Left lung (tissue), 14 donors: ENCODE measurements at places on chromosomes 5 and 9. TPM values are rescaled to one million over a fixed set of nuclear protein-coding genes. Genes with fewer than 3 reads are reported as not detected.

FOXD4 gene
- 0.31 TPM for polyA plus RNA-seq

ZNF883 gene
- polyA plus RNA-seq: 6.2 TPM

NRARP gene
- polyA plus RNA-seq: 9.4 TPM

DELE1 gene
- polyA plus RNA-seq: 153 TPM

POLR1E gene
- 28.4 TPM for polyA plus RNA-seq

PCA3 gene
- 0.35 TPM for polyA plus RNA-seq

CYLC2 gene
- not detected for polyA plus RNA-seq

ZNF474 gene
- 0.53 TPM for polyA plus RNA-seq

ARL10 gene
- polyA plus RNA-seq: 18.5 TPM

PCDHB13 gene
- polyA plus RNA-seq: 5.9 TPM

IFNA13 gene
- polyA plus RNA-seq: not detected

UBE2QL1 gene
- 0.27 TPM for polyA plus RNA-seq

GABBR2 gene
- 0.46 TPM for polyA plus RNA-seq

DNA sequence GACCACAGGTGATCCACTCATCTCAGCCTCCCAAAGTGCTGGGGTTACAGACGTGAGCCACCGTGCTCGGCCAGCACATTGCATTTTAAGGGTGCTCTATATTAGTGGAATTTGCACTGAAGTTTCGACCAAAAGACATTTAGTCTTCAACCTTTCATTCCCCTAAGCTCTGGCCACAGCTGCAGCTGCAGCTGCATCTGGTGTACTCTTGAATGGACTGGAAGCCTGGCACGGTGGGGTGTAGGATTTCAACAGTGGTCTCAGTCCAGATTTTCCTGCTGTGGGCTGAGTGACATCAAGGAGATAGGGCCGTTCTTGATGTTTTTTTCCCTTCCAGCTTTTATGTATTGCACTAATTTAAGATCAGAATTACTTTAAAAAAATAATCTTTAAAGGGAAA, 255.2 kb downstream of the PDZD2 start:
- no peak for DNase-seq

GRCh38 chr5:172147857-172148256, 40.2 kb downstream of the STK10 start:
- no peak for DNase-seq

DNA sequence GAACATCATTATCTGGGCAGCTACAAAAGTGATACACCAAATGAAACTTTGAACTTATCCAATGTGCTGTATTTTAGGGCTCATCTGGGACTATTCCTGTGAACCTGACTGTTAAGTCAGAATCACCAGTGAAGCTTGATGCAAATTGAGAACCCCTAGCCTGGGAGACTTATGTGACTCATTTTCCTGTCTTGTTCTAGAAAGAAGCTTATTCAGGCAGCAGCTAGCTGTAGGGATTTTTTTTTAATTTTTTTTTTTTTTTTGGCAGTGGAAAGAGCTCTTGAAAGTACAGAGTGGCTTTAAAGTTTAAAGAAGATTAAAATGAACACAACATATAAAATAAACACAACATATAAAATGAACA, 81.1 kb upstream of the TNFAIP8 start:
- DNase-seq: no peak

DNA sequence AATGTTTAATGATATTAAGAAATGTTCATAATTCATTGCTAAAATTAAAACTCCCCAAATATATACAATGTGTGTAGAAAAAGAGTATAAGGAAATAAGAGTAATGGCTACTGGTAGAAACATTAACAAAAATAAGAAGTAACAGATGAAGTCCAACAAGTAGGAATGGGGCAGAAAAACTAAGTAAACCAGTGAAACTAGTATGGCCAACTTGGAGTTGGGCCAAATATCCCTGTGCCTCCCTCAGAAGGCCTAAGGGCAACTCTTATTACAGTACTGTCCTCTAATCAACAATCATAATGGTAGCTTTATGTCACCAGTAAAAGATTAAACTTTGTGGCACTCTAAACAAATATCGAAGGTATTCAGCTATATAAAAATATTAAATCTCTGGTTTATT, 93.5 kb downstream of the SSBP2 start:
- DNase-seq: no peak

DNA sequence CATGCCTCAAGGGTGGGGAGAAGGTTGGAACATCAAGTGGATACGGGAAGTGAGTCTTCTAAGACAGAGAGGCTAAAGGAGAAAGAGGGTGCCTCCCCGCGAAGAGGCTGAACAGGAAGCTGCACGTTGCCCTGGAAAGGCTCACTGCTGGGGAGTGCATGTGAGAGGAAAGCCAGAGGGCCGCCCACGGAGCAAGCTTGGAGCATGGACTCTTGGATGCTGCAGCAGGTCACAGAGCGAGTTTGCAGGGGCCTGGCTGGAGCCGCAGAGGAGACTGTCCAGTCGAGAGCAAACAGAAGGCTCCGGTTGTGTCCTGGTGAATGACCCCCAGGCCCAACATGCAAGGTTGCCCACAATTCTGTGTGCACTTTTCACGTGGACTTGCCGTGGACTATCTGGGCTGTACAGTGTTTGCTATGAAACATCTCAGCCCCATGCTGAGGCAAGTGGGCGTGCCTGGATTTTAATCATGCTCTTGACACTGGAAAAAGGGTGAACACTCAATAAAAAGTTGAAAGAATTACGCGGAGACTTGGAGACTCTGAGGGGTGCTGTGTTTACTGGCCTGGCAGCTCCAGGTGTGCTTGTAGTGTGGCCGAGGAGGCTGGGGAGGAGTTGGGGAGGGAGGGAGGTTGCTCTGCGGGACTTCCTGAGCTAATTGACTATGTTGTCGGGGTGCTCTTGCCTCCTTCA, 54.5 kb upstream of the GARNL3 start:
- no peak for DNase-seq

DNA sequence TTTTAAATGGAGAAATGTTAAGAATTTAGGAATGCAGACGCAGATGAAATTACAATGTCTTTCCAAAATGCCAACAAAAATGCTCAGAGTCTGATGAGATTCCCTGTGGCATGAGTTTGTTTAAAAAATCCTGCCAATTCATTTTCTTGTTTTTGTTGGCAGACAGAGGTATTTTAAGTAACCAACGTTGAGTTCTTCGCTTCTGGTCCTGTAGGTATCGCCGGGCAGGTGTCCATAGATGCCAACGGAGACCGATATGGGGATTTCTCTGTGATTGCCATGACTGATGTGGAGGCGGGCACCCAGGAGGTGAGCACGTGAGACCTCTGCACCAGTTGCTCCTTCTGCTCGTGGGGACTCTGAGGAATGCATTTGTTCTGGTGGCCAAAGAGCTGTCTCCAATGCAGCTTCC, 69.4 kb downstream of the NPR3 start:
- no peak for DNase-seq

GRCh38 chr9:114006155-114006550, 71.9 kb downstream of the AMBP start:
- no peak for DNase-seq

DNA sequence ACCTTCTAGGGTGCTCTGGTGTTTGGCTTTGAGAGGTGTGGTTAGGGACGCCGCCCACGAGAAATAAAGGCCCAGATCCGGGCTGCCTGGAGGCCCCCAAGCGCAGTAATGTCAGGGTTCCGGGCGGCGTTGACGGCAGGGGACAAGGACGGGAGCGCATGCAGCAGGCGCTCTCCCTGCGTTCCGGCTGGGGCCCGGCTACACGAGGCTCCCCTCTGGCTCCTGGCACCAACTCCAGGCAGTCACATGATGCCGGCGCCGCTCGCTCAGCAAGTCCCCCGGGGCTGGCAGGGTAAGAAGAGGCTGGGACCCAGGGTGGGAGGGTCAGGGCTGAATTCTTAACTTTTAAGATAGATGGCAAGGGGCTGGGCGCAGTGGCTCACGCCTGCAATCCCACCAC, 28.1 kb downstream of the UBTD2 start:
- no peak for DNase-seq

DNA sequence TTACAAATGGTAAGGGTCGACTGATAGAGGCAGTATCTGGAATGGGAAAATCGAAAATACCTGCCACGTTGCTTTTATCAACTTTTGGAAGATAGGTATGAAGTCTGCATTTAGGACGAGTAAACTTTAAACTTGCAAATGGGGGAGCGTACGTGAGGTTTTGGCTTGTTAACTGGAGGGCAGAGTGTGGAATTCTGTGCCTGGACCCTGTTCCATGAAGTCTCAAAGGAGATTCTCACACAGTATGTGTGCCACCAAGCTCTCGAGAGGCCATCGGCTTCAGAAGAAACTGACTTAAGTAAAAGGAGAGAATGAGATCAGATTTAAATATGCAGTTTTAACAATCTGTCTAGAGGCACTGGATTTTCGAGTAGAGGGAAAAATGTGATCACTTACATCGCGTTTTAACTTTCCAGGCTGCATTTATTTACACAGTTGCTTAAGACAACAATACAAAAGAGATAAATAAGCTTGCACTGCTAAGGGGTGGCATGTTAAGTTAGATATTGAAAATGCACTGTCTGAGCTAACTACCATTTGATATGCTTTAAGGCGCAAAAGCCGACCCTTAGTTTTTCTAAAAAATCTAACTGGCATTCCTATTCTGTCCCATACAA, 401.6 kb downstream of the EBF1 start:
- no peak for DNase-seq

DNA sequence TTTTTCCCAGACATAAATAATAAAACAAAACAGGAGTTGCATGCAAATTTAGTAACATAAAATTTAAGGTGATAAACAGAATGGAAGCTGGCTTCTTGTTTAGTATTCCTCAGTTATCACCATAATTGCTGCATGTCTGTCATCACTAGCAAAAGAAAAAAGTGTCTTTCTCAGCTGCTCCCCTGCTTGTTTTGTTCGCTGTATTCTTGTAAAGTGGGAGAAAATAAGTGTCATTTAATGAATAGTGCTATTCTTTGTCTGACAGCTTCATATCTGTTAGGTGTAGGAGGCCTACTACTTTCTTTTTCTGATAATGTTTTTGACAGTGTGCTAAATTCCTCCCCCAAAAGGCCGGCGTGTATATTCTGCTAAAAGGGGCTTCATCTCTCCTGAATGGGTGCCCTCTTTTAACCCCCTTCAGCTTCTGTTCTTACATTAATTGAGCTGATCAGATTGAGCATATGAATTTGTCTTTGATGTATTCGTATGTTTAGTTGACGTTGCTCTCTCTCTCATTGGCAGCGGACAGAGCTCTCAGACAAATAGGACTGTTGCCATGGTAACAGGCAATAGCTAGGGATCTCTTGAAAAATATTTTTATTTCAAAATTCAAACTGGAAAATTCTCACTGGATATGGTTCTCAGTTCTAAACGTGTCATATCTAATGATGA, 303.8 kb downstream of the KIAA0825 start:
- DNase-seq: no peak

GRCh38 chr5:71695071-71695470, 24.0 kb upstream of the CARTPT start:
- no peak for DNase-seq

GRCh38 chr5:180096616-180097015, 25.1 kb upstream of the RNF130 start:
- DNase-seq: no peak

DNA sequence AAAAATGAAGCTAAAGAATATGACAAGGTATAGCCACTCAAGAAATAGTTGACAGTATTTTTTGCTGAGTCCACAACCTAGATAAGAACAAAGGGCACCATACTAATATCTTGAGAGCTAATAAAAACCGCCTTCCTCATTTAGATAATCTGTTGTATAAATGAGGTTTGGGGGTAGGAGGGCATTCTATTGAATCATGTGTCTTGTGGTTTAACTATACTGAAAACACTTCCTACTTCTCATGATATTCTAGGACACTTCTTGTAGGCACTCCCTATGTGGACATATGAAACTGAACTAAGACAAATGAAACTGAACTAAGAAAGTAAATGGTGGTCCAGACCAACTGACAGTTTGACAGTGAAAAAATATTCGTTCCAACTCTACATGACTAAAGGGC, 1268.5 kb upstream of the C9orf72 start:
- DNase-seq: no peak

GRCh38 chr5:136195971-136196820, 3.2 kb upstream of the SMIM32 start:
- no peak for DNase-seq

- no peak for DNase-seq
Measured at GRCh38 chr5:116766470-116766947, 191.9 kb upstream of the SEMA6A start.

DNA sequence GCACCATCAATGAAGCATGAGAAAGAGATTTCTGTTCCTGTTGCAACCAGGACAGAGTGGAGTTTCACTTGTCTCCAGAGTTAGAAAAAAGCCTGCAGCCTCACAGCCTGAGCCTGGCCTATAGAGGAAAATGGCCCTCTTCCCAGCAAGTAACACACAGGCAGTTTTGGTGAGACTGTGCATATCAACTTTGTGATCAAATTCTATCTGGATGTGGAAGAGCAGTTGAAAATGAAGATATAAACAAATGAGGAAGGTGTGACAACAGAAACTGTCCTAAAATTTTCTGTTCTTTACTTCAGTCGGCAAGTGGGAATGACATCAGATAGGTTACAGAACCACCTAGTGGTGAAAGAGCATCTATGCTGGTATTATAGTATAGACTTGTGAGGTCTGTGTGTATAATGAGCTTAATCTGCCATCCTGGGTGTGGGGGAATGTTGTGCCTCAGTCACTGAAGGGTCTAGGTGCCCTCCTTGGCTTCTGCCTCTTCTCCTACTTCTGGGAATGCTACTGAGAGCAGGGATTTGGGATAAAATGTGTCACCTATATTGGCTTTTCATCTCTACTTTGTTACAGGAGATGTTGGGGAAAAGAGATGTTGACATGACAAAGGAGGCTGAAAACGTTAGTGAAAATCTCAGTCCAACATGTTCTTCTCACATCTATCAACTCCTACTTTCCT, 28.2 kb downstream of the YIPF5 start:
- DNase-seq: no peak

DNA sequence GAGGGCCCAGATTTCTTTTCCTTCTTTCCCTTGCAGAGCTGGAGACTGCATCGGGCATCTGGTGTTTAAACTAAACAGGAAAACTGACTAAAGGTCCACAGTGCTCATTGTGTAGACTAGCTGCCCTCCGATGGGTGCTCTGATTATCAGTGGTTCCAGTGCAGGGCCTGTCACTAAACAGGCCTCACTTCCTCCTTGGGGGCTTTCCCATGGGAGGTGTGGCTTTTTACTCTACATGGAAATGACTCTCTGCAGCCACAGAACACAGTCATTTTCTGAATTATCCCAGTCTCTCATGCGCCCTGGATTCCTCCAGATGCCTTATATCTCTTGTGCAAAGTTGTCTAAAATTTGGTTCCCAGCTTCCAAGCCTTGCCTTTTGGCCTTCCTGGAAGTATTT, 199.2 kb downstream of the TRIO start:
- no peak for DNase-seq

- peak; percentile 96 for DNase-seq
Measured at GRCh38 chr5:178204935-178205748, 809 bp downstream of the HNRNPAB start.
